H1 (cell line): ENCODE measurements at places on chromosomes 3 and 15.

DNA sequence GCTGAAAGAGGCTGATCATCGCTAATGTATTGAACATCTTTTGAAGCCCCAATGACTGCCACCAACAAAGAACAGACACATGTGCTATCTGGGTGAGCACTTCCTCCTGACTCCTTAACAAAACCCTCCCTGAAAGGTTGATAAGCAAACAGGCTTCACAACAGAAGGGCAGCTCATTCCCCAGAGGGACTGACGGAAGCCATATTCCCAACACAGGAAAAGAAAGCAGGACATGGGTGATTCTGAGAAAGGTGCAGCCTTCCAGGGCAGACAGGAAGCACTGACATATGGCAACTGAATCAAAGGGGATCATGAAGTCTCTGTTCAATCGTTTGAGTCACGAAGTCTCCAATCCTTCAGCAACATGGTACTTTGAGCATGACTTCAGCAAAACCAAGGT is 929.0 kb downstream of the MCTP2 start:
- DNase-seq, result no peak

DNA sequence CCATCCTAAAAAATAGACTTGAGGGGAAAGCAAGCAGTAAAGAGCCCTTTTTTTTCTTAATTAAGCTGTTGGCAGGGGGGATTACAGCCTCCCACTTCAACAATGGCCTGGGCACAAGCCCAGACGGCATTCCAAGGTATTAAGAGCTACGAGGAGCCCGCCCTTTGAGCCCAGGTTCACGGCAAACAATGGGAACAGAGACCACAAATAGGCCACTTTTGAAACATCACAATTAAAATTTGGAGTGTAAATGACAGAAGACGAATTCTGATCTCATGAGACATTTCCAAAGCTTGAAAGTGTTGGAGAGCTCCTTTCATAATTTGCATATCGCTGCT is 8.9 kb downstream of the CHSY1 start:
- no peak for DNase-seq

GRCh38 chr3:102668247-102668646 is 233.4 kb downstream of the ZPLD1 start:
- DNase-seq, result no peak

DNA sequence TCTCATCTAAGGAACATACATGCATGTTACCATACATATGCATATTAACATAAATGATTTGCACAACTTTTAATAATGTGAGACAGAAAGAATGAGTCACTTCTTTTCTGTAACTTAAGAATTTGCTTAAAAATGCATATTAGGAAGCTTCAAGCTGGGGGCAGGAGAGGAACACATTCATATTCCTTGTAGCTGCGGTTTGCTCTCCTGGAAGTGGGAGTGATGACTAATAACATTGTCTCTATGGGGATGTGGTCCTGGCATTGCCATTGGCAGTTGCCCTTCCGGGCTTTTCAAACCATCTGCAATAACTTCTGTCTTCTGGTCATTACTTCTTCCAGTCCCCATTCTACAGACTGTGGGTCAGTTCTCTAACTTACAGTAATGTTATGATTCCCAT is 15.6 kb downstream of the CHST2 start:
- no peak for DNase-seq

DNA sequence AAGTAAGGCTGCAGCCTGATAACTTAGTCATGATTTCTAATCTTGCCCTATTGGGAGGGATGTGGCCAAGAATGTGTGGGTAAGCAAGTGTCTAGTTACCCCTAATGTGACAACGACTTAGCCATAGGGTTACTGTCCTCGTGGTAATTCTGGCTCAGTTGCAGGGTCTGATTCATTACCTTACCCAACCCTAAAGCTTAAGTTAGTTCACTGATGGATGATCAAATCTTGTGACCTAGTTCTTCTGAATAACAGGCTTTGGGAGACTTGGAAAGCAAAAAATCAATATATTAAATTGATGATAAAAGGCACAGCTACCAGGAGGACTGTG is 1.6 kb upstream of the INTS14 start:
- no peak for DNase-seq

DNA sequence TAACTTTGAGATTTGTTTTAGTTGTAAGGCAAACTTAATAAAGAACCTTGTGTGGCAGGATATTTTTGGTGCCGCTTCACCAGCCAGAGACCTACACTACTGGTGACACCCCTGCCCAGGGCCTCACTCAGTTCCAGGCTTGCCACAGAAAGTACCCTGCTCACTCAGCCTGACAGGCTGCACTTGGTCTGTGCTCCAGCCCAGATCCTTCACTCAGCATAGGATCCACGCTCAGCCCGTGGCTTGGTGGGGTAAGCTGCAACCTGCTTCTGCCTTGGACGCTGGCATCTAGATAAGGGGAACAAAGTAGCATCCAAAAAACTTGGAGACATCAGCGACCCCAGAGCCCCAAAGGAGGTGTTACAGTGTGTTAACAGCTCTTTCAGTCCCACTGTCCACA is 825.5 kb downstream of the EPHA3 start:
- DNase-seq, result no peak

GRCh38 chr15:85563328-85563727 is 182.9 kb downstream of the AKAP13 start:
- DNase-seq, result no peak

- no peak for DNase-seq
These were observed 5.2 kb downstream of the POLR2H start for GRCh38 chr3:184366619-184367289.

DNA sequence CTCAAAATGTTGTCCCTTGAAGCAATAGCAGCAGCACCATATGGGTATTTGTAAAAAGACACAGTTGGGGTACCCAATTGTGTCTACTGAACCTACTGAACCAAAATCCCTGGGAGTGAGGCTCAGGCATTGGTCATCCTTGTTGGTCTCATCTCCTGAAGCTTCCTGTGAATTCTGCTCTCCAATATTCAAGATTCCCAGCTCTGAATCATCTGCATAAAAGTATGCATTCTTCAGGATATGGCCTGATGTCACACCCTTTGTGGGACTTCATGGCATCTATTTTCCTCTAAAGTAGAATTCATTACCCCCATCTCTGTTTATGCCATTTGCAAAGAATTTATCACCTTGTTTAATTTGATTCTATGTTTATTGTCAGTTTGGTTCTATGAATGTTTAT is 13.3 kb upstream of the PTX3 start:
- DNase-seq, result no peak

DNA sequence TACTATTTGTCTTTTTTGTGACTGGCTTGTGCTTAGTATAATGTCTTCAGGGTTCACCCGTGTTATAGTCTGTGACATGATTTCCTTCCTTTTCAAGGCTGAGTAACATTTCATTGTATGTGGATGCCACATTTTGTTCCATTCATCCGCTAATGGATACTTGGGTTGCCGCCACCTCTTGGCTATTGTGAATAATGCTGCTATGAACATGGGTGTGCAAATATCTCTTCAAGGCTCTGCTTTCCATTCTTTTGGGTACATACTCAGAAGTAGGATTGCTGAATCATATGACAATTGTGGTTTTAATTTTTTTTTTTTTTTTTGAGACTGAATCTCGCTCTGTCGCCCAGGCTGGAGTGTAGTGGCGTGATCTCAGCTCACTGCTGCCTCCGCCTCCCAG is 15.4 kb downstream of the CRTC3 start:
- no peak for DNase-seq

- no peak for DNase-seq
These were observed 8.1 kb upstream of the ADPRH start for GRCh38 chr3:119571230-119571629.

DNA sequence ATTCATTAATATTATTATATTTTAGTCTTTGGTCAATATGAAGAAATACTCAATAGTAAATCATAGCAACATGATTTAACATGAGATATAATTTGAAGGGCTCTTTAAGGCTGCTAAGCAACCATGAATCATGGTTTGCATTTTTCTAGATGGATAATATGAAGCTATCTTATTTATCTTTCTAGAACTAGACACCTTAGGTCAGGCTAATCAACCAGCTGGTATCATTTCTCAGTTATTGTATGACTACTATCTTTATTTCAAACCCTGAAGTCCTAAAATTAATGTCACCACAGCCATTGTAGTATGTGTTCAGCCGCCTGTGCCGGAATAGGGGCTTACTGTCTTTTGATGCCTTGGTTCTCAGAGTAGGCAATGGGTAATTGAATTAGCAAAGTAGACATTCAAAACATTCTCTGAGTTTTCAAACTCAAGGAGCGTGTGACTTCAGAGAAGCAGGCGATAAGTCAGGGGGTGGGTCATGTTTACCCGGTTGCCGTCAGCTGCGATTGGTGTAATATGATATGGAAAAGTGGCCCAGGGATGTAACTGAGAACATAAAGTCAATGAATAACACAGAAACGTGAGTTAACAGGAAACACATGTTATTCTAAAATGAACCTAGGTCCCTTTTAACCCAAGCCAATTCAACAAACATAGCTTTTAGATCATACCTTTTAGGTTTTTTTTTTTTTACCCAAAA is 93.4 kb upstream of the CTDSPL start:
- no peak for DNase-seq

GRCh38 chr3:56494679-56495322 is 26.5 kb upstream of the ERC2 start:
- peak; percentile 69 for DNase-seq

DNA sequence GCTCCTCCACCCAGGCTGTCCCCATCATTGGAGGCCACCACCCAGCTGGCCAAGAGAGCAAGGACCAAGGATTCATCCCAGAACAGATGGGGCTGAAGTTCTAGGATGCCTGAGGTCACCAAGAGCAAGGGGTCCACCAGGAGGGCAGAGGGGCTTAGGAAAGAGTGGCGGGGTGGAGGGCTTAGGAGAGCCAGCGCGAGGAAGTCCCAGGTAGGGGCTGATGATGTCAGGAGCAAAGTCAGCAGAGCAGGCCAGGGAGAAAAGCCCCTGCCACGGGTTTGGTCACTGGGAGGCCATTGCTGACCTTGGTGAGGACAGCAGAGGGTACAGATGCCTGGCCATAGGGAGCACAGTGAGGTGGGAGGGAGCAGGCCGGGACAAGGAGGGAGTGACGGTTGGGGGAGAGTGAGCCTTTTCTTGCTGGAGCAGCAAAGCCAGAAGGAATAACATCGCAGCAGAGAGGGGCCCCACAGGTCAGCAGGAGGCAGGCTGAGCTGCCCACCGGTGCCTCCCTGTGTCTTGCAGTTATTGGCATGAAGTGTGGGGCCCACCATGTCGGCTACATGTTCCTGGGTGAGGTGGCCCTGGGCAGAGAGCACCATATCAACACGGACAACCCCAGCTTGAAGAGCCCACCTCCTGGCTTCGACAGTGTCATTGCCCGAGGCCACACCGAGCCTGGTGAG is 5.2 kb downstream of the PARP3 start:
- no peak for DNase-seq

DNA sequence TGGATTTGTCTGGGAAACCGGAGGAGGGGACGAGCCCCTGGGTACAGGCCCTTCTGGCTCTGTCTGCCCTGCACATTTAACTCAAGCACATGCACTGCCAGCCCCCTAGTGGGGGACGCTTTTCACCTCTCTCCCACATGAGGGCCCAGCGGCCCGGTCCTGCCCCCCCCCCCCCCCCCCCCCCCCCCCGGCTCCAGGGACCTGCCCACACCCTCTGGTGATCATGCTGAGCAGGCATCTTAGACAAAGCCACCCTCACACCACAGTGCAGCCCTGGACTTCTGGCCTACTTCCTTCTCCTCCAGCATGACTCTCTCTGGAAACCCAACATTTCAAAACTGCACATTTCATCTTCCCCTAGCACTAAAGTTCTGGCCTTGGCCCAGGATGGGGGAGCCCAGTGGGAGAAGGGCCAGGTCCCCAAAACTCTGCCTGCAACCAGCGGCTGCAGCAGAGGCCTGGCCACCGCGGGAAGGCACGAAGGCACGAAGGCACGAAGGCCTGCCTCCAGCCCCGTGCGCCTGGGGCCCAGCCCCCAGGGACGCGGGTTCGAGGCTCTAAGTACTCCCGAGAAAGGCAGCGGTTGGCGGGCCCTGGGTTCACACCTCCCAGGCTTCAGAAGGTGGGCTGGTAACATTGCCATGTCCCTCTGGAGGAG is 14.1 kb downstream of the KLF15 start:
- DNase-seq, result no peak

- no peak for DNase-seq
These were observed 226.4 kb downstream of the OPA1 start for GRCh38 chr3:193819117-193820010.

GRCh38 chr3:24715171-24715792 is 220.6 kb upstream of the THRB start:
- DNase-seq, result no peak

DNA sequence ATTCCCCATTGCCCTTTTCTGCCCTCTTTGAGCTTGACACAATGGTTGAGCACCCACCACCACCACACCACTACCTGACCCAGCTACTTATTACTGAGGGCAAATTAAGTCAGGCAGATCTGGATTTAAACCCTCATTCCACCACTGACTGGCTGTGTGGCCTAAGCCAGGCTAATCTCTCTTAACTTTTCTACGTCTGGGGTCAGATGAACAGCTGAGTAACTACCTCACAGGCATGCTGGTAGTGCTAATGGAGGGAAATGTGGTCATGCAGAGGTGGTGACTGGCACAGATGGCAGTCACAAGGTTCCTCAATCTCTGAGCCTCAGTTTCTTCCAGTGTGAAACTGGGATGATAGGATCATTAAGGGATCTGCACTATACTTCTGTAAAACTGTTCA is 4.3 kb upstream of the MRPS25 start:
- no peak for DNase-seq

DNA sequence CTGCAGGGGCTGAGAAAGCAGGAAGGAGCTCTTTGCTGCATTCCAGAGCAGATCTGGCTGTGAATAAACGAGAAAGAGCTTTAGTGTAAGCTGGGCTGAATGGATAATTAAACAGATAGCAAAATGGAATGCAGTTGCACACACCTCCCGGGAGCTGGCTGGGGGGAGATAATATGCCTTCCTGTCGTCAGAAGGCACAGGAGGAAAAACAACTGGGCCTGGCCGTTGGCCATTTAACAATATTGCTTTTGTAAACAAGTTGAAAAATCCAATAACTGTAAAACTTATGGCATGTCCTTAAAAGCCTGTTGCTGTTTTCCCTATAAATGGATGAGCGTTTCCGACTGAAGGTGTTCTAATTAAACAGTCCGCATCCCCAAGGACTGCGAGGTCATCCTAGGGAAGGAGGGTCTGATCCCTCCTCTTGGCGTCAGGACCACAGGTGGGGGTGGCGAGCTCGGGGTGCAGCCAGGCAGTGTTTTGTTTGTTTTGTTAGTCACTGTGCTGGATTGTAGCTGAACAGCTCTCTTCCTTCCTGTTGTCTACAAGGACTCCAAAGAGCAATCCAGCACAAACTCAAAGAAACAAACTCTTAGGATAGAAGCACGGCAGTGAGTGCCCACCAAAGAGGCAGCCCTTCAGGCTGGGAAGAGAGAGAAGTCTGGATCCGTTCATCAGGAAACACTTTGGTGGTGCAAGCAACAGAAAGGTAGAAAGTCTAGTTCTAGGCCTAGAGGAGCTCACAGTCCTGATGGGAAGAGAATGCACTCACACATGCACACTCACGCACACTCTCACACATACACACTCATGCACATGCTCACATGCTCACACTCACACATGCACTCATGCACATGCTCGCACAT is 133.4 kb upstream of the SMAD3 start:
- no peak for DNase-seq

DNA sequence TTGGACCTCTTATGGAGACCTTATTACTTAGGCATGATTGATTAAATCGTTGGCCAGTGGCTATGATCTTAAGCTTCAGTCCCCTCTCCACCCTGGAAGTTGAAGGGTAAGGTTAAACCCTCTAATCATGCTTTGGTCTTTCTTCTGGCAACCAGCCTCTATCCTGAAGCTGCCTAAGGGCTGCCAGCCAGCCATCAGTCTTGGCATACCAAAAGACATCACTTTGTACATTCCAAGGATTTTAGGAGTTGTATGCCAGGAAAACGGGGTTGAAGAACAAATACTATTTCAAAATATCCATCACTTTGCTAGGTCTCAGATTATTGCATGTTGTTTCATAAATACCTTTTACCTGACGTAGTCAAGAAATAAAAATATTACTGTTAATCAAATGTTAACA is 28.9 kb downstream of the UBE2E2 start:
- no peak for DNase-seq
